Activated naive CD4-positive, alpha-beta T cell treated with anti-CD3 and anti-CD28 coated beads for 36 hours (primary cell): ENCODE measurements at places on chromosomes 5 and 9.

- DNase-seq: no peak
Measured at GRCh38 chr5:143835251-143835650, 23.3 kb downstream of the HMHB1 start.

GRCh38 chr5:97986069-97986468 is 787.4 kb upstream of the RGMB start:
- DNase-seq: no peak

DNA sequence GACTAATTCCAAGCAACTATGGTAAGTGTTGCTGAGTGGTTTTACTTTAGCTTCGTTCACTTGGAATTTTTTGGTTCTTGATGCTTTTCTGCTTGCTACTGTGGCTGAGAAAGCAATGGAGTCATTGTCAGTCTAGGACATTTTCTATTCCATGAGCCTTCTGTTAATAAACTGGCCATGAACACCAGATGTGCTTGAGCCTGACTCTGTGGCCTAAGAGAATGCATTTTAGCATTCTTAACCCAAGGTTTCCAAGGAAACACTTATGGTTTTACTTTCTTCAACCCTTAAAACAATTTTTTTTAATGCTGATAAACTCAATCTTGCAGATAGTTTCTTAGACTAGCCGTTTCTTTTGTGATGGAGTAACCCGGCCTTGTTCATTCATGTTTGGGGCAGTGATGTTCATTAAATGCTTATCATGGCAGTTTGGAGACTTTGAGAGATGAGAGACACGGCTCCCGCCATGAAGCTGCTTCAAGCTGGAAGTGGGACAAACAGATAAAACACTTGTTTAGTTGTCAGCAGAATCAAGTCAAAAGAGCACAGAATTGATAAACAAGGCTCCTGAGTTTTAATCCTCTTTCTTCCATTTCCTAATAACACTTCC is 42.4 kb downstream of the OSTF1 start:
- no peak for DNase-seq

- DNase-seq: no peak
Measured at GRCh38 chr9:133306242-133307204, 29.5 kb downstream of the SURF6 start.

DNA sequence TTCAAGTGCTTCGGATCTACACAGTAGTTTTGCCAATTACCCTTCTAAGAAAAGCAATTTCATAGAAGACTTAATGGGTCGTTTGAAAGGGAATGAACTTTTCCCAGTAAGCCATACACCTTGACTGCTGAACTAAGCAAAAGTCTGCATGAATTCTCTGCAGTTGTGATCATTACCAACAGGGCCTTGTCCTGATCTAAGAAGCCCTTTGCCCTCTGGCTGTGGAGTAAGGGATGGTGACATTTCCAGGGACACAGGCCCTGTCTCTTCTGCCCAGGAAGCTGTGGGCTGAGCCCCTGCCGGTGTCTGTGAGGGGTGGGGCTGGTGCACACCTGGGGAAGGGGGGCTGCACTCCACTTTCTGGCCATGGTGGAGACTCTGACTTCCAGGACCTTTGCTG is 30.5 kb downstream of the ZDHHC11 start:
- DNase-seq: no peak

DNA sequence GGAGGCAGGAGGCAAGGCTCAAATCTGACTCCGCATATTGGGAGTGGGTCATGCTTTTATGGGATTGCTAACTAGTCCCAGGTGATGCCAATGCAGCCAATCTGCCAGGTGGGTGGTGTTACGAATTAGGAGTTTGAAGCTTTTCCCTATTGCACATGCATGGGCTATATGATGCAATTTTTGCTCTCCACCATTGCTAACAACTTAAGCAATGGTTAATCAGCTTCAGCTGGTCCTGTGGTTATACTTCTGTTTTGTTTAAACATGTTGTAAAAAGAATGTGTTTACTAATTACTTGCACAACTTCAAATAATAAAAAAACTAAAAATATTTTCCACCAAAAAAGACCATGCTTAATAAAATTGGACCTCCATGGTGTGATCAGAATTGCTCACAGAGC is 55.7 kb downstream of the SHC3 start:
- DNase-seq: no peak

DNA sequence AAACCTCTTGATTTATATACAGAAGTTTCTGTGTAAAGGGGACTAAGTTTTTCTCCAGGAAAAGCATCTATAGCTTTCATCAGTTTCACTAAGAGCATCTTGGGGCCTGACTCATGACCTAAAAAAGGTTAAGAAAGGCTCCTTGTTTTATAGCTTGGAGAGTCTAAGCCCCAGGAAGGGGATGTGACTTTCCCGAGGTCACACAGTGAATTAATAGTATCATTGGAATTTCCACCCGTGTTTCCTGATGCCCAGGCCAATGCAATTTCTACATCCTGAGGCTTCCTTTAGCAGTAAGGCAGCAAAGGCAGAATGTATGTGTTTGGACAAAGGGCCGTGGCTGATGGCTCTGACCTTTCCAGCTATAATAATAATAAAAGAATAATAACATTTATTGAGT is 8.6 kb downstream of the MORN5 start:
- no peak for DNase-seq

- no peak for DNase-seq
Measured at GRCh38 chr9:36316611-36317317, 58.5 kb upstream of the GNE start.

DNA sequence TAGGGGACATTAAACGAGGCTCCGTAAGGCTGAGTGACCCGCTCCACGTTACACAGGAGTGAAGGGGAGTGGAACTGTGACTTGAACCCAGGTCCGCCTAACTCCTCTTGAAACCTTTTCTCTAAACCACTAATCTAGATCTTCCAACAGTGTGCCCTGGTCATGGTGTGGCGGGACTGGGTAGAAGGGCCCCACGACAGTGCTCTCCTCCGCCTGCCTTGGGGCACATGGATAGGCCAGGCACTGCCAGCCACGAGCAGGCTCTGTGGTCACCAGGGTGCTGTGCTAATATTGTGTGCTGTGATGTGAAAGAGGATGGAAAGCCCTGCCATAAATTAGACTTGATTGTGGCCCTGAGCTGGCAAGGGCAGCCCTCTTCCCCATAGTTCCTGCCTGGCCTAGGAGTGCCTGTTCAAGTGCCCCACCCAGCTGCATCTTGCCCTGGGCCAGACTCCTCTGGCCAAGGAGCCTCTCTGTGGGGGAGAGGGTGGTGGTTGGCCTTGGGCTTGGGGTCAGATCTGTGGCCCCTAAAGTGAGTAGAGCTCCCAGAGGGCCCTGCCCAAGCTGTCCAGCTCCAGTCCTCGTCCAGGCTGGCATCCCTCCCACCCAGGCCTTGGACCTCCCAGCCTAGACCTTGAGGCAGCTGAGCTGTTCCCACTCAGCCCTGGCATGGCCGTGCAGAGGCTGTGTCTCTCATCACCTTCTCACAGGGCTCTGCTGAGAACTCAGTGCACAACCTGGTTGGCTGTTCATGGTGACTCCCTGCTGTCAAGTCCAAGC is 67.8 kb upstream of the TBC1D2 start:
- no peak for DNase-seq

- no peak for DNase-seq
Measured at GRCh38 chr5:39648848-39649227, 224.1 kb upstream of the DAB2 start.

GRCh38 chr9:76642074-76642473 is 122.2 kb upstream of the PCA3 start:
- no peak for DNase-seq

GRCh38 chr5:172010278-172010677 is 3.8 kb upstream of the FBXW11 start:
- DNase-seq: no peak

GRCh38 chr9:134717924-134718645 is 76.5 kb downstream of the COL5A1 start:
- DNase-seq: no peak

DNA sequence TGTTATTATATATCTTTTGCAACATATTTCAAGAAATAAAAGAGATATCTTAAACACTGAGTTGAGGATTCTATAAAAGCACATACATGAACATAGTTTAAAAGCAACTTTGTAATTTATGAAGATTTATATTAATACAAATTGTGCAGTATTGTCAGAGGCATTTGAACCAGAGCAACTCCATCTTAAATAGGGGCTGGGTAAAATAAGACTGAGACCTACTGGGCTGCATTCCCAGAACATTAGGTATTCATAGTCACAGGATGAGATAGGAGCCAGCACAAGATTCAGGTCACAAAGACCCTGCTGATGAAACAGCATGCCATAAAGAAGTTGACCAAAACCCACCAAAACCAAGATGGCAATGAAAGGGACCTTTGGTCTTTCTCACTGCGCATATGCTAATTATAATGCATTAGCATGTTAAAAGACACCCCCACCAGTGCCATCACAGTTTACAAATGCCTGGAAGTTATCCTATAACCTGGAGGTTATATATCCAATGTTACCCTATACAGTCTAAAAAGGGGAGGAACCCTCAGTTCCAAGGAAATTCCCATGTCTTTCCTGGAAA is 320.2 kb downstream of the FAM170A start:
- DNase-seq: no peak

DNA sequence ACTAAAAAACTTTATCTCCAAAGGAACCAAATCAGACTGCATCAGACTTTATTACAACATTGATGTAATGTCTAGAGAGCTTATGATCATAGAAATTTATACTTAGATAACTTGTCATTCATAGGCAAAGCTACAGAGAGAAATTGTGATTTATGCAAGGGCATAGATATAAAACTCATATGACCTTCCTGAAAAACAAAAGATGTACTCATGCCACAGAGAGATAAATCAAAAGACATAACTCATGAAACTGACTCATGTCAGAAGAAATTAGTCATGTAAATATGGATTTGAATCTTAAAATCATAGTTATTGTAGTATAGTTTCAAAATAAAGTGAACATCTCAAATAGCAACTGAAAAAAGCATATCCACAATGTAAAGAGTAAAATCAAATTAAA is 186.2 kb downstream of the GABBR2 start:
- no peak for DNase-seq
